ENCODE measurements at places on chromosomes 16 and 17.

DNA sequence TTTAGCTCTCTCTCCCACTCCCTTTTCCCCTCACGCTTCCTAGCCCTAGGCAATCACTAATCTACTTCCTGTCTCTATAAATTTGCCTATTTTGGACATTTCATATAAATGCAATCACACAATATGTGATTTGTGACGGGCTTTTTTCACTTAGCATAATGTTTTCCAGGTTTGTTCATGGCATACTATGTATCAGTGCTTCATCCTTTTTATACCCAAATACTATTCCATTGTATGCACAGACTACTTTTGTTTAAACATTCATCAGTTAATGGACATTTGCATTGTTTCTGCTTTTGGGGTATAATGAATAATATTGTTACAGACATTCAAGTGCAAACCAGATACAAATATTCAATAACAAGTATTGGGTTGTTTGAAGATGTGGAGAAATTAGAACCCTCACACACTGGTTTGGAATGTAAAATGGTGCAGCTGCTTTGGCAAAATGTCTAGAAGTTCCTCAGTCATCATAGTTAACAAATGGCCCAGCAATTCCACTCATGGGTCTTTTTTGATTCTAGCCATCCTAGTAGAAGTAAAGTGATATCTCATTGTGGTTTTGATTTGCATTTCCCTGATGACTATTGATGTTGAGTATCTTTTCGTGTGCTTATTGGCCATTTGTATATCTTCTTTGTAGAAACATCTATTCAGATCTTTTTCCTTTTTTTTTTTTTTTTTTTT, 67.7 kb downstream of the TBX4 start:
- DNase-seq, result no peak

- DNase-seq, result peak; percentile 34
Observed at GRCh38 chr17:43543300-43543699, 2.8 kb downstream of the ETV4 start.

- no peak for DNase-seq
Observed at GRCh38 chr16:50677351-50677750, 3.8 kb downstream of the SNX20 start.

GRCh38 chr17:43832976-43833829, at the start of gene MPP3:
MPP3 (minus strand) TSS chr17:43833146; CDS start chr17:43831906, 1,240 bp downstream.
- peak; percentile 63 for DNase-seq

DNA sequence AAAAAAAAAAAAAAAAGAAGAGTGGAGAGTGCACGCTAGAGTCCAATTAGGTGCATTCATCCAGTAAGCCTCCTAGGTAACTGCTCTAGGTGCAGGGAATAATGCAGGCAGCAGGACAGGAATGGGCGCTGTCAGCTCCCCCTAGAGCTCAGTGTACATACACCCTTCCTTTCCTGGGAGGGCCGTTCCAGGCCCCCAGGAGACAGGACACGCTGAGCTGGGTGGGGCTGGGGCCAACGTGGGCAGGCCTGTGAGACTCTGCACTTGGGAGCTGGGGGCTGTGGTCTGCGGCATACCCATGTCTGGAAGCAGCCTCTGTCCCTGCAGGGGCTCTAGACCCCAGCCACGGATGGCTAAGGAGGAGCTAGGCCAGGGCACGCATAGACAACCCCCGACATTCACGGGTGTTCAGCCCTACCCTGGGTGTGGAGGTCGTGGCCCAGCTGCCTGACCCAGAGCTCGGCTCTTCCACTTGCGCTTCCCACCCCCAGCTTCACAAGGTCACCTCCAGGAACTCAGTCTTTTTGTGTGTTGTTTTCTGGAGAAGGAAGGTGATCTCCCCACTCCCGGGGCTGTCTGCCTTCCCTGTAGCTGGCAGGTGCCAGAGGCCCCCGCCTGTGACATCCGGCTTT, 1.0 kb upstream of the ANTKMT start:
- no peak for DNase-seq

DNA sequence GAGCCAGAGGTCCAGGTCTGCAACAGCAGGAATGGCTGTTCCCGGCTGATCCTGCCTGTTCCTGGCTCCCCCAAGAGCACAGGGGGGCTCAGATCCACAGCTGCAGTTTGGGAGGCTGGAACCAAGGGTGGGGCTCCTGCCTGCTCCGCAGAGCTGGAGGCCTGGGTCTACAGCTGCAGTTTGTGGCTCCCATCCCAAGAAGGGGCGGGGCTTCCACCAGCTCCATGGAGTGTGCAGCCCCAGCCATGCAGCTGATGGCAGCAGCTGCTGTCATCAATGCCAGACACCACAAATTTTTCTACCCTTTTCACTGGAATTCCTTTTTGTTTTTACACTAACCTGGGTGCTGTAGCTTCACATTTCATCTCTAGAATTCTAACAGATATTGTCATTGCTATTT, 135.4 kb upstream of the KIF2B start:
- no peak for DNase-seq

- no peak for DNase-seq
Observed at GRCh38 chr17:17577373-17577772, 14.1 kb downstream of the PEMT start.

DNA sequence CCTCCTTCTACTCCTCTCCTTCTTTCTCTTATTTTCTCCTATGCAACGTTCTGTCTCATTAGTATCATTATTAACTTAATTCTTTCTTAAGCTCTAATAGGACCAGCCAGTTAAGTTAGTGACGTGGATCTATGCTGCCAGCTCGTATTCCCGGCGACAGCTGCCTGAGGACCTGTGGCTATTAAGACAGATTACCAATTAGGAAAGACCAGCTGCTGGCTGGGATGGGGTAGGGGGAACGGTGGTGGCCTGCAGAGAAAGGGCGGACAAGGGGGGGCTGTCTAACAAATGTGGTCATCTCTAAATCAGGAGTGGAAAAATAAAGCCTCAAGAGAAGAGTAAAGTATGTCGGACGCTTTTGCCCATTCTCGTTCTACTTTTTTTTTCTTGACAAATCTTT, 770 bp upstream of the MYH3 start:
- peak; percentile 43 for DNase-seq

GRCh38 chr16:55016515-55016914, 85.8 kb downstream of the IRX5 start:
- peak; percentile 77 for DNase-seq

DNA sequence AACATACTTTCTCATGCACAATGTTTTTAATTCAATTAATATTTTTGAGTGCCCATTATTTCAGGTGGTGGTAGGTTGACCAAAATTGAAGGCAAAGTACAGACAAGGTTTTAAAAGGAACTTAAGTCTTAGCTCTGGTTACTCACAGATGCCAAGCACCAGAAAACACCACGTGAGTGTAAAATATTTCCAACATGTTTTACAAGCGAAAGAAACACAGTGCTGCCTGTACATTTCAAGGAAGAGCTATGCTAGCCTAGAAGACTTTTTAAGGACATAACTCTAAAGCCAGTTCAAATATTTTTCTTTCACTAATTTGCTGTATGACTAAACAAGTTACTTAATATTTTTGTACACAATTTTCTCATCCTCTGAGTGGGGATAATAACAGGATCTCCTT, 736.4 kb upstream of the GOT2 start:
- no peak for DNase-seq

DNA sequence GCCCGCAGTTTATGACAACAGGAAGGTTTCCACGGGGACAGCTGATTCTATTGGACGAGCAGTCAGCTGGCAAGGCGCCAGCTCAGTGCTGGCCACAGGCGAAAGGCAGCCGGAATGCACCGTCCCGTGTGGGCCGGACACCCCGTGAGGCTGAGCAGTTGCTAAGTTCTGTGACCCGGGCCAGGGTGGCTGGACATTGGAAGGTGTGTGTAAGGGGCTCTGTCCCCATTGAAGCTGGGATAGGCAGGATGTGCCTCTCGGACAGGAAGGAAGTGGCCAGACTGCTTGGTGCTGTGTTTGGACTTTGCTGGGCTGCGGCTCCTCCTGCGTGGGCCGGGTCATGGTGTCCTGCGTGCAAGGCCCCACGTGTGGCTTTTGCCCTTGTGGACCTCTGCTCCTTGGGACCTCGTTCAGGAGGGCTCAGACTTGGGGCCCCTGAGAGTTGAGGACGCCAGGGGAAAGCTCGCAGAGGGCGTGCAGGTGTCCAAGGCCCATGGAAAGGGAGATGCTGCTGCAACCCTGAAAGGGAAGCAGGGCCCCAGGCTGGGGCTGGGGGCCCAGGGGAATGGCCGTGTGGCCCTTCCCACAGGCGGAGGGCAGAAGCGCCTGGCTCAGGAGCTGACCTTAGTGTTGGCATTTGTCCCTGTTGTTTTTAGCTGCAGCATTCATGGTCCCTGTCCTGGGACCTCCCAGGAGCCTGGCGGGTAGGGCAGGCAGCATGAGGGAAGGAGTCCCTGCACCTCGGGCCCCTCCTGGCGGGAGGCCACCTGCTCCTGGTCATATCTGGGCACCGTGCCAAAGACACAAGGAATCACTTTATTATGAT, 10.0 kb downstream of the BAIAP2 start:
- peak; percentile 75 for DNase-seq

GRCh38 chr16:804193-805048, 3.9 kb upstream of the GNG13 start:
- no peak for DNase-seq

DNA sequence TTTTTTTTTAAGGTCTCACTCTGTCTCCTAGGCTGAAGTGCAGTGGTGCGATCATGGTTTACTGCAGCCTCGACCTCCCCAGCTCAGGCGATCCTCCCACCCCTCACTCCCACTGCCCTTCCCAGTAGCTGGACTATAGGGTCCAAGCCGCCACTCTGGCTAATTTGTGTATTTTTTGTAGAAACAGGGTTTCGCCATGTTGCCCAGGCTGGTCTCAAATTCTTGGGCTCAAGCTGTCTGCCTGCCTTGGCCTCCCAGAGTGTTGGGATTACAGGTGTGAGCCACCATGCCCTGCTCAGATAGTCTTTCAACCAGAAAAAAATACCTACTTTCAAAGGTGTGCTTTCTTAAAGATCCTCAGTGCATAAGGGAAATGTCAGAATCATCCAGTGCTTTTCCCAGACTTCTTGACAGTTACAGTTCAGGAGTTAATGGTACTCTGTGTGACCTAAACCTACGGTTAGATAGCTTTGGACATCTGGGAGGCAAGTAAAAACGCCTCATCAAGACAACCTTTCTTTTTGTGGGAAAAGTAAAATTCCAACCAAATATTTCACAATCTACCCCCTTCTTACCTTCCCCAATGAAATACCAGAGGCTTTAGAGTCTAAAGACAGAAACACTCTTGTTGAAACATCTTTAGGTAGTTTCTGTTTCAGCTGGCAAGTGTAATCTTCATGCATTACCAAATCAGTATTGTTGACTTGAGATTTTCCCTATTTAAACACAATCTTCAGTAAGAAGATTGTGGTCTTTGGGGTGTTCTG, 6.8 kb downstream of the RSPRY1 start:
- DNase-seq, result no peak

- DNase-seq, result no peak
Observed at GRCh38 chr16:88649924-88650748, 717 bp downstream of the CYBA start.

- no peak for DNase-seq
Observed at GRCh38 chr17:61689610-61690180, 98.7 kb upstream of the NACA2 start.

DNA sequence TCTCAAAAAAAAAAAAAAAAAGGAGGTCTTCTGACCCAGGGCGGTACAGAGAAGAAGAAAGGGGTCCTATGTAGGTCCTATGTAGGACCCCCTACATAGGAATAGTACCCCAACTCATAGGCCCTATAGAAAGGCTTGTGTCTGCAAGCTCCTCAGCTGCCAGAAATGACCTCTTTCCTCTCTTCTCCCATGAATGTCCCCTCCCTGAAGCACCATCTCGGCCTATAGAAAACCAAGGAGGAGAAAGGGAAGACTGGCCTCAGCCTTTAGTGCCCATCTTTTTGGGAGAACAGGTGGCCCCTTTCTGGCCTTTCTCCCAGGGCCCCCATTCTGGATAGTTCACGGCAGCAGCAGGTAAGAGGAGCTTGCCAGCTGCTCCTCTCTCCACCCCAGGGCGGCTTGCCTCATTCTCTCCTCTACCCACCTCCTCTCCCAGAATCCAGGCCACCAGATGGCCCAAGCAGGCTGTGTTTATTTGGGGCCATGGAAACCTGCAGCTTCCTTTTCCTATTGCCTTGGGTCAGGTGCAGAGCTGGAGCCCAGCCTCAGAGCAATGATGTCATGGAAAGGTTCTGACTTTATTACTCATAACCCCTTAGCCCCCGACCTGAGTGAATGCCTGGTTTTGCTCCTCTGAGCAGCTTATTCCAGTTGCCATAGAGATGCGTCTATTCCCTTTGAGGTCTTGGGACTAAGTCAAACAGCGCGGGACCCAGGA, 1.6 kb upstream of the MRPL58 start:
- peak; percentile 36 for DNase-seq

DNA sequence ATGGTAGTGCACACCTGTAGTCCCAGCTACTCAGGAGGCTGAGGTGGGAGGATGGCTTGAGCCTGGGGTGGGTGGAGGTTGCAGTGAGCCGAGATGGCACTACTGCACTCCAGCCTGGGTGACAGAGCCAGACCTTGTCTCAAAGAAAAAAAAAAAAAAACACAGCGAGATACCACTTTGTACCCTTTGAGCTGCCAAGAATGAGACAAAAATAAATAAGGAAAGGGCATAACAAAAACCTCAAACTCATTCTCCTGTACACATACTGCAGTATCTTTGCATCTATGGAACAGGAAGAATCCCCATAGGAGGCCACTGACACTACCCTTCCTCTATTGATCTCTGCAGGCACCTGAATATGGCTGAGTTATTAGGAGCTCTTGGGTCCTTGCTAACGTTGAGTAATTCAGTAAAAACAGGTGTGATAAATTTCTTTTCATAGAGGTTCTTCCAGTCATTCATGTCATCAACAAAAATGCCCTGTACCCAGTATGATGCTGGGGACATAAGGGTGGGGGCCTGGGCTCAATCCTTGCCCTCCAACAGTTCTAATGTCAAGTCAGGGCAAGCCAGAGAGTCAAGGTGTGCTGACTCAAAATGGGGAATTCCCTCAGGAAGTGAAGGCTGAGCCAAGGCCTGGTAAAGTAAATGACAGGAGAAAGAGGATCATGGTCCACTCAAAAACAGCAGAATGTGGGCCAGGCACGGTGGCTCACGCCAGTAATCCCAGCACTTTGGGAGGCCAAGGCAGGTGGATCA, 26.9 kb downstream of the RANBP10 start:
- no peak for DNase-seq

- no peak for DNase-seq
Observed at GRCh38 chr17:80725517-80725916, 180.9 kb downstream of the RPTOR start.

- no peak for DNase-seq
Observed at GRCh38 chr16:19842426-19843157, 42.1 kb downstream of the GPRC5B start.

DNA sequence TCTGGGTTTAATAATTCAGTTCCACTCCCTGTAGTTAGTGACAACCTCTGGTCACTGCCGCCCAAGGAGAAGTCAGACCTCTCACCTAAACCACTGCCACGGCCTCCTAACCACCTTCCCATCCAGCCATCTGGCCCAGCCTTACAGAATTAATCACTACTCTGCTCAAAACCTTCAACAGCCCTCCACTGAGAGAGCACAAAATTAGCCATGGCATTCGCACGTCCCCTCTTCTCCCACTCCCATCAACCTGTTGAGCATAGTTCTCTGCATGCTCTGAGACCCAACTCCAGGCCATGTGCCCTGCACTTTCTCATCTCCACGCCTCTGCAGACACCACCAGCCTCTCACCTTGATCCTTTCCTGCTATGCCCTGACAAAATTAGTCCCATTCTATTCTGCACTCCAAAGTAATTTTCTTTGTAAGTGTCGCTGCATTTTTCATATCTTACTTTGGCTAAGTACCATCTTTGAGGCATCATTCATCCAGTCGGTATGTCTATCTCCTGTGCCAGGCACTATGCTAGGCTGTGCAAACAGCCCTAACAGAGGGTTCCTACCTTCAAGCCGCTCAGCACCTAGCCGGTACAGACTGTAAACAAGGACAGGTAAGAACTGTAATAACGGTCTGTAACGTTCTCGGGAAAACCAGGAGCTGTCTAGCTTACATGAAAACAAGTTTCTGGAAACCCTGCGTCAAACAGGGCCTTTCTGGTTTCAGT, 963 bp downstream of the COPRS start:
- no peak for DNase-seq
